ENCODE measurements at places on chromosomes 11 and 22.

- no peak for DNase-seq
These were observed 330 bp downstream of the SLC5A1 start for GRCh38 chr22:32043391-32043790.

- DNase-seq: no peak
These were observed 350.9 kb upstream of the CCDC179 start for GRCh38 chr11:23211221-23211620.

- peak; percentile 91 for DNase-seq
These were observed 2.5 kb upstream of the NPAS4 start for GRCh38 chr11:66418168-66418985.

DNA sequence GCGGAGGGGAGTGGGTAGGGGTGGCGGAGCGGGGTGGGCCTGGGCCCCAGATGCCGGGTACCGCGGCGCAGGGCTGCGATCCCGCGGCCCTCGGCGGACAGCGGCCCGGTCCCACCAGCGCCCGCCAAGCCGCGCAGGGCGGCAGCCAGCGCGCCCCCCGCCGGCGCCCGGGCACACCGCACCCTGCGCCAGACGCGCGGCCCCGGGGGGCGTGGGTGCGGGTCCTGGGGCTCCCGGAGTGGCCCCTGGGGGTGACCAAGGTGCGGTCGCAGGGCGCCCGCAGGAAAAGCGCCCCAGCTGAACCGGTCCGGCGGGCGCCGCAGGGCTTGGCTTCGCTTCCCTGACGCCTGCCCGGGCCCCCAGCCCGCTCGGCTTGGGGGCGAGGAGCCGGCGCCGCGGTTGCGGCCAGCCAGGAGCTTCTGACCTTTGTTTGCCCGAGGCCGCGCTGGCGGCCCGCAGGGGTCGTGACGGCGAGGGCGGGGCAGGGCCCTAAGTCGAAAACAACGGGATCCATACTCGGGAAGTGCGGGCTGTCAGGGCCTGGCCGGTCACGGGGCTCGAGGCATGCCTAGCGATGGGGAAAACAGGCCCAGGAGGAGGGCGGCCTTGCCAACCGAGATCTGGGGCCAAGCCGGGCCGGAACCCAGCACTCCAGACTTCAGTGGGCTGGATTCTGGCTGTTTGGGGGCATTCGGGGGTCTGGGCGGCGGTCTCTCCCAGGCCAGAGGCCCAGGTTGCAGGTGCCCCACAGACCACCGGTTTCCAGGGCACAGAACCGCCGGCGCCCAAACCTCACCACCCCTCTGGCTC, 581 bp upstream of the AP5B1 start:
- DNase-seq: no peak

GRCh38 chr11:11570823-11571222, 51.0 kb downstream of the GALNT18 start:
- no peak for DNase-seq

DNA sequence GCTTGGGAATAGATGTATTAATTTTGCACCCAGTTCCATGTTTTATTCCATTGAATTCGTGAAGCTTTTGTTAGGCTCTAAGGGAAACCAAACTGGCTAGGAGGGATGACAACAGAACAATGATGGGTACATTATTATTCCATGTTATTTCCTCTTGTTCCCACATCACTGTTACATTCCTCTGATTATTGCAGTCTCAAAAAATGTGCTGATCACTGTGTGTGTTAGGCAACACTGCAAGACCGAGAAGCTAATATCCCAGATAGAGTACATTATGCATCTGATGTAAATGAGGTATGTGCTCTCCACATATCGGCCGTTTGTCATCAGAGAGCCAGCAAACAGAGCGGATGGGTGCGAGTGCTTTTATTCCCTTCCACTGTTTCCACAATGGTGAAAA, 327.9 kb downstream of the SOX6 start:
- no peak for DNase-seq

DNA sequence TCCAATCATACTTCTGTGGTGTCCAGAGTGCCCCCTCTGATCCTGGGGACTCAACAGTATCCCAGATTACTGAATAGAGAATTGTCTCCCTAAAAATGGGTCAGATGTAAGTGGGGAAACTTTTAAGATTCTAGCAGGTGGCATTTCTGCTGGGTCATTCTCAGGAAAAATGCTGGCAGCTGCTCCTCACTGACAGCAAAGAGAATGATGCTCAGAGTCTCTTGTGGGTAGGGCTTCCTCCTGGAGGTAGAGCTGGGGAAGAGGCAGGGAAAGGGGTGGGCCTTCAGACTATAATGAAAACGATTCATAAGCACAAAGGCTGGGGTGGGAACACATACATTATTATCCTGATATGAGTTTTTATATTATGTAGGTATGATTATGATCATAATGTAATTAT, 647.2 kb downstream of the NELL1 start:
- no peak for DNase-seq

- DNase-seq: no peak
These were observed 70.0 kb downstream of the RBX1 start for GRCh38 chr22:41021061-41021612.

GRCh38 chr11:134008634-134009071, 51.9 kb upstream of the IGSF9B start:
- DNase-seq: no peak

GRCh38 chr11:86914865-86915519, 40.2 kb downstream of the FZD4 start:
- DNase-seq: no peak

DNA sequence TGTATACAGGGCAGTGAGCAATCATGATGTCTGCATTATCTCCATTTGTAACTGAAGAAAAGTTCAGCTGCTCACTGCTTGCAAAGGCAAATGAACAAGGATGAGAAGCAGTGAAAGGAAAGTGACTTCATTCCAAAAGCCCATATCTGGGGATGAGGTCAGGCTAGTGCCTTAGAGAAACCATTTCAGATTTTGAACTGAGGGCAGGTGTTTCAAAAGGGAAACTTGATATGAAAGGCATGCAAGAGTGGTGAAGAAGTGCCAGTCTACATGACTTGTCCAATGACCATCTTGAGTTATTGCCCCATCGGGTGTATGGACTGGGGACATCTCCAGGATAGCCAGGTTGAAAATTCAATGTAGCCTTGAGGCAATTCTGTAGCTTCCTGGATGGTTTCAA, 7.3 kb upstream of the APOL4 start:
- DNase-seq: no peak

- DNase-seq: no peak
These were observed 85.9 kb downstream of the SBF2 start for GRCh38 chr11:10208131-10208575.

DNA sequence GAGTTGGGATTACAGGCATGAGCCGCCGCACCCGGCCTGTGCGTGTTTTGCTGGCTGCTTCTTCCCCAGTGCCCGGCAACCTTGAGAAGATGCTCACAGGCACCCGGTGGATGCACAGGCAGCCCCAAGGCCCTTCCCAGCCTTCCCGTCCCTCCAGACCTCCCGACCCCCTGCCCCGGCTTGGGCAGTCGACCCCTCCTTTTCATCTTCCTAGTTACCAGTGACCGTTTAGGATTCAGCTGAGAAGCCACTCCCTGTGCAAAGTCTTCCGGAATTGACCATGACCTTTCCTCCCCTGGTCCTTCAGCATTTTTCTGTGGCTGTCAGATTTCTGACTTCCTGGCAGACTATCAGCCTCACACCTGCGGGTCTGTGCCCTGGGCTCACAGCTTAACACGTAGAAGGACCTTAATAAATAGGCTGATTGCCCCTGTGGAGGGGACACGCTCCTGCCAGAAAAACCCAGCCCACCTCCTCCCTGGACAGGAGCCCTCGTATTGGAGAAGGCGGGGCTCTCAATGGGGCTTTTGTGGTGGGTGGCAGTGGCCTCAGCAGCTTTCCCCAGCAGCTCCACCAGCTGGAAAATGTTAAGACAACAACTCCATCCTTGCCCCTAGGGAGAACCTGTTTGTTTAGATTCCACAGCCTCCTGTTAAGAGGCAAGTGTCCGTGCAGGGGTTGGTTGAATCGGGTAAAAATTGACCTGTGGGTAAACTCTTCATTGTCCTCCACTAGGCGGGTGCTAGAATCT, 10.4 kb upstream of the ANO1 start:
- DNase-seq: no peak

- DNase-seq: peak; percentile 39
These were observed 36.6 kb upstream of the VPREB1 start for GRCh38 chr22:22207845-22208564.

GRCh38 chr22:46934746-46935491, 172.5 kb downstream of the TBC1D22A start:
- DNase-seq: peak; percentile 81
